Gastrocnemius medialis (tissue), 4 donors: ENCODE measurements at places on chromosomes 7 and 10. TPM values are rescaled to one million over a fixed set of nuclear protein-coding genes. Genes with fewer than 3 reads are reported as not detected.

The MUC12 gene
- not detected for total RNA-seq

The TYSND1 gene
- total RNA-seq = 5.1 TPM

The GLI3 gene
- 1.6 TPM for total RNA-seq

- H3K4me3 ChIP-seq = no peak overlapping the region
- DNase-seq = no peak
- no peaks in the 10 kb centered on the region for H3K27me3 ChIP-seq
- H3K4me1 ChIP-seq = no peaks in the 10 kb centered on the region
- H3K27ac ChIP-seq = no peak overlapping the region
Observed at GRCh38 chr7:151951672-151952338, 4.4 kb upstream of the GALNTL5 start.

DNA sequence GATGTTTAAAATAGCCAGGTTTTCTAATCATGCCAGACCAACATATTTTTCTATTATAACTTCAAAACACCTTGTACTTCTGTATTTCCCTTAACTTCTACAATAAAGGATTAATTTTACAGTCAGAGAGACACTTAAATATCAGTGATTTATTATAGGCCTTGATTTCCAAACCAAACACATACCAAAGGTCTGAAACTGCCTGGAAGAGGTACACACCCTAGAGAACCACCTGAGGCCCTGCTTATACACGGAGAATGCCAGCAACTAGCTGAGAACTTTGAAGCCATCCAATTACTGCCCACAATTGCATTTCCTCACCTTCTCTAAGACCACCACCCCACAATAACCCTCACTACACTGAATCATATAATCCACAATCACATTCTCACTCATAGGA is 4.9 kb downstream of the CCDC6 start:
- DNase-seq = no peak
- H3K4me1 ChIP-seq = peaks cover 42% of the 10 kb centered on the region
- no peaks in the 10 kb centered on the region for H3K27me3 ChIP-seq

- H3K27me3 ChIP-seq = no peaks in the 10 kb centered on the region
- H3K4me3 ChIP-seq = no peak overlapping the region
- H3K27ac ChIP-seq = no peak overlapping the region
- DNase-seq = no peak
Observed at GRCh38 chr7:38224392-38224791, 46.3 kb downstream of the STARD3NL start.

GRCh38 chr7:90594751-90595317 is 1.3 kb upstream of the CDK14 start:
- peak; percentile 27 for DNase-seq
- peak overlapping the region; percentile 92 for H3K4me3 ChIP-seq
- H3K36me3 ChIP-seq = no peaks in the 10 kb centered on the region
- no peaks in the 10 kb centered on the region for H3K27me3 ChIP-seq
- H3K27ac ChIP-seq = peak overlapping the region; percentile 66

GRCh38 chr7:150938566-150938965 is 39.6 kb downstream of the KCNH2 start:
- DNase-seq = no peak
- H3K27me3 ChIP-seq = no peaks in the 10 kb centered on the region
- no peaks in the 10 kb centered on the region for H3K36me3 ChIP-seq

- no peaks in the 10 kb centered on the region for H3K4me1 ChIP-seq
- no peaks in the 10 kb centered on the region for H3K27me3 ChIP-seq
- H3K36me3 ChIP-seq = no peaks in the 10 kb centered on the region
- no peak for DNase-seq
- no peak overlapping the region for H3K27ac ChIP-seq
- H3K4me3 ChIP-seq = no peak overlapping the region
Observed at GRCh38 chr7:91636129-91636724, 244.3 kb downstream of the MTERF1 start.
